Fibroblast of skin of left biceps (primary cell): ENCODE measurements at places on chromosomes 3 and 15.

- DNase-seq = no peak
Measured at GRCh38 chr15:52731732-52732470, 52.7 kb upstream of the ATOSA start.

DNA sequence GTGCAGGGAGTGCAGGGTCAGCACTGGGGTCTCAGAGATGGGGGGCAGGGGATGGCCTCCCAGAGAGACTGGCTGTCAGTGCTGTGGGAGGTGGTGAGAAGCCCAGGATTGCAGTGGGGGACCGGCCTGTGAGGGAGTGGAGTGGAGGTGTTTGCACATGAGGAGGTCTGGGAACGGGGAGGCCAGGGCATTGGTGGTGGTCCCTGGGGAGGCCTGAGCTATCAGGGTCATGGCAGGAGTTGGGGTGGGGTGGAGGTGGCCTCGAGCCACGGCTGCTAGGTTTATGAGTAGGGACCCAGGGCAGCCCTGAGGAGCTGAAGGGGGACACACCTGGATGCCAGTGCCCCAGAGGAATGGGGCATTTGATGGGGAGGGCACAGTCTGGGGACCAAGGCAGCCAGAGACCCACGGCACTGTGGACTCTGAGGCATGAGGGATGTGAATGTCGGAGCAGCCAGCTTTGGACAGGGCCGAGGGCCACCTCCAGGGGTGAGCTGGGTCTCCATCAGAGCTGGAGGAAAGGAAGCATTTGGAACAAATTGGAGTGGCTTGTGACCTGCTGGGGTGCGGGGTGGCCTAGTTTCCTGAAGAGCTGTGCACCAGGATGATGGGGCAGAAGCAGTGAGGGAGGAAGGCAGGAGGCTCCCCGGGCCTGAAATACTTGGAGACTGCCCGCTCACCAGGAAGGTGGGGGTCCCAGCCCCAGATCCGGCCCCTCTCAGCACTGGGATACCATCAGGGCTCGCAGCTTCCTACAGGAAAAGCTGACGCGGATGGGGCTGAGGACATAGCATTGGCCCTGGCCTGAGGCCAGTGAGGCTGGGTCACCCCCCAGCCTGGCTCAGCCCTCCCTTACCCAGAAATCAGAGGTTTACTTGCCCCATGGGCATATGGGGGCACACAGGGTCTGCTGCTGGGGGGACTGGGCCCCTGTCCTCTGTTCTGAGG lies 9.5 kb upstream of the CSPG4 start:
- no peak for DNase-seq

- DNase-seq = no peak
Measured at GRCh38 chr15:74865316-74865715, 7.8 kb downstream of the SCAMP2 start.

GRCh38 chr15:94791008-94791407 lies 559.6 kb downstream of the MCTP2 start:
- no peak for DNase-seq

DNA sequence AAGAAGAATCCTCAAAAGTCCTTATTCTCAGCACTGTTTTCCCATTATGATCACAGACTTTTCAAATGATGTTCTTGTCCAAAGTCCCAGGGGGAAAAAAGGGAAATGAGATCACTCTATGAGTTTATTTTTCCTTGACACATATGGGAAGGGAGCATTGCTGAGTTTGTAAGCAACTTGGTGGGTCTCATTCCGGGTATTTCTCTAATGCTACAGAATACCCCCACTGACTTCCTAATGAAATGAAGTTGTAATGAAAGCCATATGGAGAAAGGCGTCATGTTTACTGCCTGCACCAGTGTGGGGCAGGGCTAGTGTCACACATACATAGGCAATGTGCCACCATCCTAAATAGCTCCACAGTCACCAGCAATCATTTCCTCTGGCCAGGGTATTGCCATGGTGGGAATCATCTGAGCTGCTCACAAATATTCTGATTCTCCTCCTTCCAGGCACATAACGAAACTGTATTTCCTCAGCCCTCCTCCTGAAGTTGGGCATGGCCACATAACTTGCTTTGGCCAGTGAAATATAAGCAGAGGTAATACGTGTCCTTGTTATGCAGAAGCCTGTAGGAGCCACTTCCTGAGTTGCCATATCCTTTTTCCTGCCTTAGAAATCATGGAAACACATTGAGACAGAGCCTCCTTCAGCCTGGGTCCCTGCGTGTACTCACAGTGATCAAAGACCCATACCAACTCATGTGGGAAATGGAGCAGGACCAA lies 41.0 kb upstream of the C15orf61 start:
- peak; percentile 82 for DNase-seq

GRCh38 chr15:89356634-89357298 lies 22.1 kb upstream of the POLG start:
- DNase-seq = no peak

GRCh38 chr3:122397201-122397600 lies 13.2 kb downstream of the FAM162A start:
- no peak for DNase-seq

DNA sequence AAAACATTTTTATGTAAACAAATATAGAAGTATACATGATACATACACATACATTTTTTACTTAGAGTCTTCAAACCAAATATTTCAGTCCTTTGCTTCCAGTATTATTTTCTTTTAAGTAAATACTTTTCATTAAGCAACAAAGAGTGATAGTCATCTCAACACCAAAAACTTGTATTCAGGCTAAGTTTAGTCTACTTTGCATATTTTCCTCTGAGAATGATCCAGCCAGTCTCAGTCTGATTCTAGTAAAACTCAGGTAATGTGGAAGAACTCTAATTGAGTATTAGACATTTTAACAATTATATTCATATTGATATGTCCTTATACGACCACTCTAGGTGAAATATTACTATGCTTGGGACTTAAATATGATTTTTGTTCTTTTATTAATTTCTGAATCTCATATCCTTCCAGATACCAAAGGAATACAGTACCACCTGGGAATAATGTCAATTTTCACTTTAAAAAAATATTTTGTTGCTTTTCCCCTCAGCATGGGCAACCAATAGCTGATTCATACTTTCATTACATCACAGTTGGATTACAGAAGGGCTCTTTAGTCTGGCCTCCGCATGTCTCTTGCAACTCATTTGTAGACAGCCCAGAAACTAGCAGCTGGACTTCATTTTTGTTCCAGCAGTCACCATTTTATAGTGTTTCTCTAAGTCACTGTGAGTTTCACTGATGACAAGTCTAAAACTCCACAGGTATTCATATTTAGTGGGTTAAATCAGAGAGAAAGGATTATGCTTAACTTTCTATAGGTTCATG lies 390.4 kb downstream of the ZBTB20 start:
- no peak for DNase-seq

- DNase-seq = no peak
Measured at GRCh38 chr3:14282706-14283075, 104.1 kb downstream of the LSM3 start.

DNA sequence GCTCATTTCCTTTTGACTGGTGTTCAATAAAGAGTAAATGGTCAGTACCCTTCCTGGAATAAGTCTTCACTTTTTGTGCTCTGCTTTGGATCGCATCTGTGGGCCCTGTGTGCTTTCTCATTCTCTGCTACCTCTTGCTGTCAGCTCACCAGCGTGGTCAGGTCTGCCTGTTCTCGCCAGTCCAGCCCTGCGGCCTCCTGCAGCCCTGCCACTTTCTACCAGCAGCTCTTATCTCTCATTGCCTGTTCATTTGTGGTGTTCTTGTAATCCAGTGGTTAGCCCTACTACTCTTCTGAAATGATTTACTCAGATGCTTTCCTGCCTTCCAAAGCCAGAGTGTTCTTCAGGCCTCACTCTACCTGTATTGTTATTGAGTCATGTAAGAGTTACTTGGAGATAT lies 54.8 kb downstream of the CHCHD6 start:
- DNase-seq = no peak

DNA sequence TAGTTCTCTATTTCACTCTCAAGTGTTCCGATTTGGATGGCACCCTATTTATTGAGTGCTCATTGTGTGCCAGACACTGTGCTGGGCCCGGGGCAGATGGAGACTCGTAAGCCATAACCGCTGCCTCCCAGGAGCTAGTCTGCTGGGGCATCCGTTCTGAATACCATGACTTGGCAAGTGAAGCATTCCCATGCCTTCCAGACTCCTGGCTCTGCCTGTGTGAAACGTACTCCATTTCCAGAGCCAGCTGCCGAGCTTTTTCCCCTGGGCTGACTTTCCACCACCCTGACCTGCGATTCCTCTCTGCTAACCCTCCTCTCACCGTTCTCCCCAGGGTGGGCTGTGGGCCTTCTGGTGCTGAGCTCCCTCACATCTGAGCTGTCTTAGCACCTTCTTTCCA lies 303.1 kb upstream of the CTDSPL start:
- DNase-seq = no peak

- DNase-seq = no peak
Measured at GRCh38 chr3:106083207-106083606, 214.4 kb upstream of the CBLB start.

DNA sequence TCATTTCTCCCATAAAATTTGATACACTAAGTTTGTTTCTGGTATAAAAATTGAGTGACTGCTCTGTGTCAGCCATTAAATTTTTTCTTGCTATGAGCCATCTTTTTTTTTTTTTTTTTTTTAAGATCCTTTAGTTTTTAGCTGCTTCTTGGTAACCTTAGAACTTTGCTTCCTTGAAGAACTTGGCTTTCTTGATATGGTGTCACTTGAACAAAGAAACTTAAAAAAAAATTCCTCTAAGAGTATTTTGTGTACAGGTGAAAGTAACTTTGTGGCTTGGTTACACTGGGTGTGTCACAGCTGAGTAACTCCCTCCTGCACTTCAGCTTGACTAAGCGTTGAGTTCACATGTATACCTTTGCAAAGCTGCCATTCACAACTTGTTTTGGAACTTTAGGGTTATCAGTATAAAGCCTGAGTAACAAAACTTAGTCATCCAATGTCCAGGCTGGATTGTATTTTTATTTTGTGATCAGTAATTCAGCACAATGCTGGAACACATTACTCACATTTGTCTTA lies 6.5 kb downstream of the CHD2 start:
- DNase-seq = no peak

GRCh38 chr3:141940194-141940776 lies 63.8 kb downstream of the ATP1B3 start:
- no peak for DNase-seq

- DNase-seq = no peak
Measured at GRCh38 chr3:120864541-120864940, 43.5 kb upstream of the STXBP5L start.
